Panc1 (cell line): ENCODE measurements at places on chromosomes 13 and 19.

DNA sequence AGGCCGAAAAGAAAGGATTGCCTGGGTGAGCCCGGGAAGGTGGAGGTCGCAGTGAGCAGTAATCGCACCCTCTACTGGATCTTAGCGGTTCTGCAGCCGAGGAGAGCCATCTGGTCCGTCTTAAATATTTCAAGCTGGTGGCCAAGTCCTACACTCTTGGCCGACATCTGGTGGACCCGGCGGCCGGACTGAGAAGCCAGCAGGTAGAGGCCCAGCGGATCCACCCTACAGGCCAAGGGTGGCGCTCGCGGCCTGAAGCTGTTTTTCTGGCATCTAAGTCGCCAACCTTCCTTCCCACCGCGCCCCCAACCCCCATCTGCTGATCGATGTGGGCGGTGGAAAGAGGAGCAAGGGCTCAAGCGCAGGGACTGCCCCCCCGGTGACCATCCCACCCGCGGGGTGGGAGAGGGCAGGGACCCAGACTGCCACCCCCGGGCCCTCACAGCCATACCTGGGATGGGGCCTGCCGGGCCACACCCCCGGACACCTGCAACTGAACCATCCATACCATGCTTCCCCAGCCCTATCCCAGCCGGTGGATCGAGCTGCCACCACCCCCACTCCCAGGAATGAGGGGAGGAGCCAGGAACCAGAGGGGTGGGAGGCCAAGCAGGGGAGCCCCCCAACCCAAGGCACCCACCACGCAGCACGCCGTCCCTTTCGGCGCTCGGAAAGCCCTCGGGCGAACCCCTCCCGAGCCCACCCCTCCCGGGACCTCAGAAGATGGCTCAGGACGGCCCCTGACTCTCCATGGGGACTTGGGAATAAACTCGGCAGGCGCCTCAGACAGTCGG, 46.3 kb upstream of the ZNF730 start:
- DNase-seq = no peak

- DNase-seq = no peak
These were observed 776.9 kb downstream of the GPC5 start for GRCh38 chr13:92175330-92175729.

- no peak for DNase-seq
These were observed 861.2 kb downstream of the UQCRFS1 start for GRCh38 chr19:28351761-28352160.

GRCh38 chr19:47778954-47779351, 450 bp downstream of the SELENOW start:
- DNase-seq = no peak

GRCh38 chr13:112066624-112067004, 335 bp upstream of the SOX1 start:
- DNase-seq = no peak

- DNase-seq = no peak
These were observed 22.3 kb downstream of the IRS2 start for GRCh38 chr13:109764045-109764444.

DNA sequence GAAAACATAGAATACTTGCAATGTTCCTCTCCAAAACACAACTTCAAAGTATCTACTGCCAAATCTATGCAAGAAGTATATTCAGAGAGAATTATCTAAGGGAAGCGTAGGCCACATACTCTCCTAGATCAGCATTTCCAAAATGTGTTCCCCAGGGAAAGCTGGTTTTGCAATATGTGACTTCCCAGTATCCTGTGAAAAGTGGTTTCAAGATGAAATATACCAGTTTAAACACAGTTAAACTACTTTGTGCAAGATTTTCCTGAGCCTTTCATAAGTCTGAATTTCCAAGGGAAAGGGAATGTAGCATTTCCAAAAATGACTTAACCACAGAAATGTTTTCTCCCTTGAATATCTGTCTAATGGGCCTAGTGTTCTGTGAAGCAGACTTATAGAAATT, 7.6 kb downstream of the STARD13 start:
- DNase-seq = no peak

DNA sequence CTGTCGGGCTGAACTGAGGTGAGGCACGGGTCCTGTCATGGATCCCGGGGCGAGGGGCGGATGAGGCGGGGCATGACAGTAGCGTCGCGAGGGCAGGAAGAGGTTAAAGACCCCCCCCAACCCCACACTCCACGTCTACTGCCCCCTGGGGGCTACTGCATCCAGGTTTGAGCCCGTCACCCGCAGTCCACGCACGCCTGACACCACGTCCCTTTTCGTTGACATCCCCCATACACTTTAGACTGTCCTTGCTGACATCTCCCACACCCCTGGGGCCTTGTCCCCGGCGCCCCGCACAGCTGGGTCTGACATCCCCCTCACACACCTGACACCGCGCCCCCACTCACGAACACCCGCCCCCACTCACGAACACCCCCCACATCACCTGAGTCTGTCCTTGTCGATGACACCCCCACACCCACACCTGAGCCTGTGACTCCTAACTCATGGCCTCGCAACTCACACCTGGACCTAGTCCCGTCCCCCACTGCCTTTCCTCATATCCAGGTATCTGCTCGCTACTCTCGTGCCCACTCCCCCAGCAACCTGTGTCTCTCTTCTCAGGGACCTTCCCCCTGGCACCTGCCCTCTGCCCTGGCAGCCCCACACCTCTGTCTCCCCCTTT, 416 bp downstream of the SLC25A42 start:
- DNase-seq = no peak

- DNase-seq = no peak
These were observed 36.4 kb upstream of the IGSF23 start for GRCh38 chr19:44576843-44577565.

GRCh38 chr13:76808927-76809326, 77.3 kb downstream of the KCTD12 start:
- DNase-seq = no peak

GRCh38 chr13:96172066-96172465, 82.2 kb downstream of the HS6ST3 start:
- no peak for DNase-seq

DNA sequence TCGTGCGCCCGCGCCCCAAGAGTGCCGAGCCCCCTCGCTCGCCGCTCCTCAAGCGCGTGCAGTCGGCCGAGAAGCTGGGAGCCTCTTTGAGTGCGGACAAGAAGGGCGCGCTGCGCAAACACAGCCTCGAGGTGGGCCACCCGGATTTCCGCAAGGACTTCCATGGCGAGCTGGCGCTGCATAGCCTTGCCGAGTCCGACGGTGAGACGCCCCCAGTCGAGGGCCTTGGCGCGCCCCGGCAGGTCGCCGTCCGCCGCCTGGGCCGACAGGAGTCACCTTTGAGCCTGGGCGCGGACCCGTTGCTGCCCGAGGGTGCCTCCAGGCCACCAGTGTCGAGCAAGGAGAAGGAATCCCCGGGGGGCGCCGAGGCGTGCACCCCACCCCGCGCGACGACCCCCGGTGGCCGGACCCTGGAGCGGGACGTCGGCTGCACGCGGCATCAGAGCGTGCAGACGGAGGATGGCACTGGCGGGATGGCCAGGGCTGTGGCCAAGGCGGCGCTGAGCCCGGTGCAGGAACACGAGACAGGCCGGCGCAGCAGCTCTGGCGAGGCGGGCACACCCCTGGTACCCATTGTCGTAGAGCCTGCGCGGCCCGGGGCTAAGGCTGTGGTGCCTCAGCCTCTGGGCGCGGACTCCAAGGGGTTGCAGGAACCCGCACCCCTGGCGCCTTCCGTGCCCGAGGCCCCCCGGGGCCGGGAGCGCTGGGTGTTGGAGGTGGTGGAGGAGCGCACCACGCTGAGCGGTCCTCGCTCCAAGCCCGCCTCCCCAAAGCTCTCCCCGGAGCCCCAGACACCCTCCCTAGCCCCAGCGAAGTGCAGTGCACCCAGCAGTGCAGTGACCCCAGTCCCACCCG, 7.1 kb downstream of the DNASE2 start:
- no peak for DNase-seq

- DNase-seq = no peak
These were observed 16.3 kb downstream of the DCUN1D2 start for GRCh38 chr13:113474179-113474578.

DNA sequence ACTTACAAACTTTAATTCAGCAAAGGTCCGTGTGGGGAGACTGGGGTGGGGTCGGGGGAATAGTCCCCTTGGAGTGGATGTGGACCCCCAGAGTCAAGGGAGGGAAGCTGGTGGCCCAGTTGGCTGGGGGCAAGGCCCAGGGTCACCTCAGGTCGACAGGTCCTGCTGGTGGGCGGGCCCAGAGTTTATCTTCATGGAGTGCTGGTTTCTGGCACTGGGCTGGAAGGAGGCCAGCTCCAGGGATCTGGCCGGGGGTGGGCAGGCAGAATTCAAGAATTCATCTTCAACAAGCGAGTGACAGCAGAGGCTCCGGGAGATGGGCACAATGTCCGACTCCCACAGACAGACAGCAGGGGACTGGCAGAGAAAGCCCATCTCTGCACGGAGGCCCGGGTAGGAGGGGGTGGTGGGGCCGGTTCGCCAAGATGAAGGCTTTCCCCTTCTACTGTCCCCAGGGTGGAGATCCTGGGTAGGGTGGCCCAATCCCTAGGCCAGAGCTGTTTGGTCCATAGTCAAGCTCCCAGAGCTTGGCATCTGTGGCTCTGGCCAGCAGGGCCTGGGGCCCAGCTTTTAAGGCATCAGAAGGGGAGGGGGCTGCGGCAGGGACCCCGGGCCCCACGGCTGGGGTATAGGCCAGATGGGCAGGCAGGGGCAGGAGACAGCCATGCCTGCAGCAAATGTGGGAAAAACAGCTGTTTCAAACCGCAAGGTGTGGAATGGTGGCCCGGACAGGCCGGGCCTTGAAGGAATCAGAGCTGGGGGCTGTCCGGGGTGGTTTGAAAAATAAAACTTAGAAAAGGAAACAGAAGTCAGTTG, 622 bp upstream of the FDX2 start:
- DNase-seq = no peak

GRCh38 chr13:114124921-114125320, 7.5 kb downstream of the RASA3 start:
- no peak for DNase-seq

- DNase-seq = no peak
These were observed 20.9 kb downstream of the COG6 start for GRCh38 chr13:39676315-39676876.

GRCh38 chr13:101018720-101019119, 344.1 kb upstream of the TMTC4 start:
- no peak for DNase-seq

- no peak for DNase-seq
These were observed 73.3 kb downstream of the FGF9 start for GRCh38 chr13:21744149-21744548.

DNA sequence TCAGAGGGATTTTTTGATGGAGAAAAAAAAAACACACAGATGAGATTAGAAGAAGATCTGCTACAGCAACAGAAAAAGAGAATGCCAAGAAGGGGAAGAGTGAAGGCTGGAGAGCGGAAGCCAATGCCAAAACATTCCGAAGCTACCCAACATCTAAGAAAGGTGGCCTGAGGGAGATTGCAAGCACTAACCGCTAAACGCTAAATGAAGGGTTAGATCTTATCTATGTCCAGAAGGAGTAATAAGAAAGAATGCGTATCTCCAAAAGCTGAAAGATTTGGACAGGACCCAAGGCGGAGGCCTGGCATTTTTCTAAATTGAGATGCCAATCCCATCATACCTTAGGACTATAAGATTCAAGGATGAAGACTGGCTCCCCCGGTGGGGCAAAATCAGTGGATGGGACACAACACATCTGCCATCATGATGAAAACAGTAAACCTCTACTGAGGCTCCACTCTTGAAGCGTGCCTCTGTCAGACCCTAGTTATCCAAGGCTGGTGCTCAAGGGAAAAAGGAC, 15.6 kb upstream of the HMGB1 start:
- no peak for DNase-seq

- DNase-seq = no peak
These were observed 537.4 kb downstream of the SLITRK6 start for GRCh38 chr13:85261757-85262346.

DNA sequence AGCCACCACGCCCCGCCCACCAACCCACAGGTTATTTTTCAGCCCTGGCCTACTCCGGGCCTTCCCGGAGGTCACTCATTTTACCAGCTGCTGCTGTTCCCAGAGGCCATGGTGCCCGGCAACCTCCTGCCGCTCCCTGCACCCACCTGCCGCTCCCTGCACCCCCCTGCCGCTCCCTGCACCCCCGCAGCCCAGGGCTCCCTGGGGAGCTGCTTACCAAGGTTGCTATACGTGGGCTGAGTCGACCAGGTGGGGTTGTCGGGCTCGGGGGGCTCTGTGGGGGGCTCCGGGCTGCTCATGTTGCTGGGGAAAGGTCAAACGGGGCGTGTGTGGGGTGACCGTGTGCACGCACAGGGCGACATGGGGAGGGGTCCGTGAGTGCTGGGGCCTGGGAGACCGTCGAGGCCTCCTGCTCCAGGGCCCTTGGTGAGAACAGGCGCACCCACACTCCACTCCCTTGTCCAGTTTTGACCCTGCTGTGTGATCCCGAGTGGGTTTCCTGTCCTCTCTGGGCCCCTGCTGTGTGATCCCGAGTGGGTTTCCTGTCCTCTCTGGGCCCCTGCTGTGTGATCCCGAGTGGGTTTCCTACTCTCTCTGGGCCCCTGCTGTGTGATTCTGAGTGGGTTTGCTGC, 1.2 kb downstream of the PEAK3 start:
- no peak for DNase-seq

- DNase-seq = no peak
These were observed 172.3 kb upstream of the SPRY2 start for GRCh38 chr13:80513196-80513595.

DNA sequence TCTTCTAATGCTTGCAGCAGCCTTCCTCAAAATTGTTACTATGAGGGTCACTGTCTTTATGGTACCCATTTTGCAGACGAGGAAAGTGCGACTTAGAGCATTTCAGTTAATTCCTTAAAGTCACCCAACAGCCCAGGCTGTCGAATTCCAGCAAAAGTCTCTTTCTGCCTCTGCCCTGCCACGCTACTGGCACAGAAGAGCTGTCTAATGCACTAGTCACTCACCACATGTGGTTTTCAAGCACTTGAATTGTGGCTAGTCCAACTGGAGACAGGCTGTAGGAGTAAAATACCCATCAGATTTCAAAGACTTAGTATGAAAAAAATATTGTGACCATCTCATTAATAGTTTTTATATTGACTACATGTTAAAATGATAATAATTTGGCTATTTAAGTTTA, 1.7 kb downstream of the FPR1 start:
- no peak for DNase-seq

DNA sequence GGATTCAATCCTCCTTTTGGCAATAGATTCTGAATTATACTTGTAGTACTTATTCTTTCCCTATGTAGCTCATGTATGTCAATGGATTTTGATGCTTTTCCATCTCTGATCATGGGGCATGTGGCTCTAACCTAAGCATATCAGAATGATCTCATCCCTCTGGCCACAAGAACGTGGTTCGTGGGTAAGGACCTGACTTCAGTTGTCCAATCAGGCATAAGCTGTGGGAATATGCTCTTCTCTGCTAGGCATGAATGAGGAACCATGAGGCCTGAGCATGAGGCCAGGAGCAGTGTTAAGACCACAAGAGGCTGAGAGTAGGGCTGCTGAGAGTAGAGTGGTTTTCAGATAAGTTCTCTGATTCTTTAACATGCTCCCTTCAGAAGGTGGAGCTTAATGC, 292.4 kb upstream of the TSHZ3 start:
- DNase-seq = no peak
